ENCODE measurements at places on chromosomes 12 and 14.

- DNase-seq, result no peak
Measured at GRCh38 chr14:65329911-65330310, 82.6 kb upstream of the FUT8 start.

DNA sequence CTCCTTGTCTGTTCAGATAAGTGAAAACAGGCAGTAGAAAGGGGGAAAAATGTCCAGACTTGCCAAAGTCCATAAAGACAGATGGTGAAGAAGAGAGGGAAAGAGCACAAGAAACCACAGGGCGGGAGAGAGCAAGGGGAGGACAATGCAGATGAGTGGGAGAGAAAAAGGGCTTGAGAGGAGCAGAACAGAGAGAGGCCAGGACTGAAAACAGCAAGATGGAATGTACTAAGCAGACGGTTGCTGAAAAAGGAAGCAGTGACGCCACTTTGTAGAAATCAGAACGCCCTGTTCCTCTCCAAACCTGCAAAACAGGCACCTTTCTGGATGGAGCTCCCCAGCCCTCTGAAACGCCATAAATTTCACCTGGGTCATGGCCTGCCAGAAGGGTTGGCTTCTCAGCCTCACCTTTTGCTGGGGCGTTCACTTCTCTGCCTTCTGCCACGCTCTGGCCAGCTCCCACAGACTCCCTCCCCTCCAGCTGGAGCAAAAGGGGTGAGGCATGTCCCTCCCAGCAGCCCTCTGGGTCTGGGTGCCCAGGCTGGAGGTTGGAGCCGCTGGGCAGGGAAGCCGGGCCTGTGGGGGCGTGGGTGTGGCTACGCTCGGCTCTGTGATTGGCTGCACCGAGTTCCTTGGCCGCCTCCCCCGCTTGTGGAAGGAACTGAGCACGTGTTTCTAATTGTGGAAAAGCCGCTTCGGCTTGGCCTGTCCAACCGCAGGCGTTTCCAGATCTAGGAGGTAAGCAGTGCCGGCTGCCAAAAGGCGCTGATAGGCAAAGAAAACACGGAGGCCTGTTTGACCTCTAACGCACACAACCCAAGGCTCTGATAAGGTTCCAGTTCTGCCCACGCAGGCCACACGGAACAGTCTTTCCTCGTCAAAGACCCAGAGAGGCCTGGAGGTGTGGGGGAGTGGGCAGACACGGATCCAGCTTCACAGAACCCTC lies 29.3 kb downstream of the SLC7A8 start:
- no peak for DNase-seq

GRCh38 chr12:12456637-12457036 lies 99.8 kb downstream of the BORCS5 start:
- no peak for DNase-seq

GRCh38 chr14:63863004-63863403 lies 10.2 kb downstream of the SYNE2 start:
- DNase-seq, result no peak

- DNase-seq, result no peak
Measured at GRCh38 chr14:71060825-71061455, 153.7 kb downstream of the PCNX1 start.

- DNase-seq, result no peak
Measured at GRCh38 chr14:96100161-96101064, 61.3 kb downstream of the C14orf132 start.

- DNase-seq, result no peak
Measured at GRCh38 chr12:53071591-53072551, 7.3 kb downstream of the SPRYD3 start.

DNA sequence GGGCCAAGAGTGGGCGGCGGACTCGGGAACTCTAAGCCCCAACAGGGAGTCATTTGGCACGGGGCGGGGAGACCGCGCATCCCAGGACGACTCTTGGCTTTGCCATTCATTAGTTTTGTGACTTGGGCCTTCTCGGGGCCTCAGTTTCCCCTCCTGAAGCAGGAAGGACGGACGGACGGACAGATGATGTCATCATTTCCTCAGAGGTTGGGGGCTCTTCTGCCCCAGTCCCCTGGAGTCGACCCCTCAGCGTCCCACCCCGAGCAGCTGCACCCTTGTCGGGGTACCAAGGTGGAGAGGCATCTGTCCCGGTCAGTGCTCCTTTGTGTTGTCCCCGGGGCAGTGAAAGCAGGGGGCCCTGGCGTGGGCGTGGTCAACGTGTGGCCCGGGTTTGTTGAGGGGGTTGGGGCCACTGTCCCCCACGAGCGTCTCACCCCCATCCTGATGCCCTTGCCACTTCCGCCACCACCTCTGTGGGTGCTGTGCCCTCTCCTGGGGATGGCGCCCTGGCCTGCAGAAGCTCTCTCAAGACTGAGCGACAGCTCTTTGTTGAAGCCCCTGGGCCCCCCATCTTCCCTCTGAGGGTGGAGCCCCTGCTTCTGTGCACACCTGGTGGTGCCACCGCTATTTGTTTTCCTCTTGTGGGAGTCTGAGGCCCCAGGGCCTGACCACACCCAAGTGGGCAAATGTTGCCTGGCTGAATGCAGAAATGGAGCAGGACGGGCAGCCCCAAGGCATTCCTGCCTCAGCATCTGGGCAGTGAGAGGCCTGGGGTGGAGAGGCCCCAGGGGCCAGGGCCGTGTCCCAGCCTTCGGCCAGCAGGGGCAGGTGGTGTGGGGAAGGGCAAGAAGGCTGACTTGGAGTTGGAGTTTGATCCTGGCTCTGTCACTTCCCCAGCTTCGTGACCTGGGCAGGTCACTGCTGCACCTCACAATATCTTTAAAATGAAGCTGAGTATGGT lies 896 bp downstream of the HHIPL1 start:
- DNase-seq, result no peak

DNA sequence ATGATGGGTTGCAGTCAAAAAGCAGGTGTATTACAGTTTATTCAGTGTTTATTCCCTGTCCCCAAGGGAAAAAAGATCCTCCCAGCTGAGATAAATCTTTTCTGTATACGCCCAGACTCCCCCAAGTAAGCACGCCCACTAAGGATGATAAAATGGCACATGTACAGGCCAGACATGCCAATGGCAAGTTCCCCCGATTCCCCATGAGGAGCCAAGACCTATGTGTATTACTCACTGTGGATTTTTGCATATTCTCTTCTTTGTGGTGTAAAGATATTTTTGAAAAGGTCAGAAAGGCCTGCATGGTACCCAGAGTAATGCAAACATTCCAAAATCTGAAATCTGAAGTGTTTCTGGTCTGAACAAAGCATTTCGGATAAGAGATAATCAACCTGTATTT lies 22.2 kb downstream of the NR2C1 start:
- no peak for DNase-seq

DNA sequence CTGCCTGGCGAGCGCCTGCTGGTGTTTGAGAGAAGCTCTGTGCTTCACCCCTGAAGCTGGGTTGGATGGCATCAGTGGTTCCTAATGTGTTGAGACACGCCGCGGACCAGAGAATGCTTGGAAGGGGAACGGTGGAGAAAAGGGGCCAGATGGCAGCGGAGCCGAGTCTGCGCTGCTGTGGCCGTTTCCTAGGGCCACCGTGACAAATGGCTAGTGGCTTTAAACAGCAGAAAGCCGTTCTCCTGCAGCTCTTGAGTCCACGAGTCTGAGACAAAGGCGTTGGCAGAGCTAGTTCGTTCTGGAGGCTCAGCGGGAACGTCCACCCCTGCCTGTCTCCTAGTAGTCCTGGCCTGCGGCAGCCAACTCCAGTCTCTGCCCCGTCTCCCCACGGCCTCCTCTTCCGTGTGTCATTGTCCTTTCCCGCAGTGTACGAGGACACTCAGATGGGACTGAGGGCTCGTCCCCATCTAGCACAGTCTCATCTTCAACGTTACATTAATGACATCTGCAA lies 103.6 kb downstream of the ADGRD1 start:
- no peak for DNase-seq

- DNase-seq, result no peak
Measured at GRCh38 chr12:92929983-92930382, 888 bp upstream of the EEA1 start.

DNA sequence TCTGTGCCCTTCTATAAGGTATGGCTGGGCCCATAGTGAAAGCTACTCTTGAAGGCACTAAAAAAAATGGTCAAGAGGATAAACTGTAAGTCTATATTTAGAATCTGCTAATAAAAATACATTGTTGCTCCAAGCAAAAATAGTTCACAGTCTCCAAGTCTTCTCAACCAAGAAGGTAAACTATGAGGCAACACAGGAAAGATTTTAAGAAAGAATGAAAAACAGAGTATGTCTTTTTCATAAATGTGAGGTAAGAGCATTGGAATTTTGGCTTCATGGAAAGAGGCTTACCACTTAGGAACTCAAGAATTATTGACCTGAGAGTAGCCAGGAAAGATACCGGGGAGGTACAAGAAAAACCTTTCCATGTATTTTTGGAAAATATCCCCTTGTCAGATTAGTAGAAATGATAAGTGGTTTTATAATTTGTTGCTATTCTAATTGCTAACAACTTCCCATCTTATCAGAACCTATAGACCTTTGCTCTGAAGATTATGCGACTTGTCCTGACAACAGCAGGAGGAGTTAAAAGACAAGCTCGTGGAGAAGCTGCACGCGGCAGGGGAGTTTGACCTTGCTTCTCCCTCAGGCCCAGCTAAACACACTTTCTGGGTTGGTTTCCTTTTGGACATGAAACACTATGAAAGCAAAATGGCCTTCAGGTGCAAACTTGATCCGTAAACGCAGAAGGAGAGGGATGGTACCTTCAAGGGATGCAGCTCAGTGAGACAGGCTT lies 238.1 kb downstream of the FOXN3 start:
- no peak for DNase-seq

DNA sequence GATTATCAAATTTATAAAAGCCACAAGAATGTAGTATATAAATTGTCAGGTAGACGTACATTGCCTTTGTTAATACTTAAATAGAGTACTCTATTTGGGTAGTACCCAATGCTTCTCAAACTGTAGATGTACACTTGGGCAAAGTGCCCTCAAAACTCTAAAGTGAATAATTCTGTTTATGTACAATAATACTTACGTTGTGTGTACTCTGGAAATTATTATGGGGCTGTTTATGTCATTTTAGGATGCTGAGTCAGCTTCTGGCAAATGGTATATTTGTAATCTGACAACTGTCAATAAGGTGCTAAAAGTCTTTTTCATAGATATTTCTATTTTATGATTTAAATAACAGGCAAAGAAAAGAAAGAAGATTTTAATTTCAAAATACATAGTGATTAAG lies 102.4 kb downstream of the CCDC91 start:
- no peak for DNase-seq
